KBM-7 (cell line): ENCODE measurements at places on chromosomes 7 and 10.

DNA sequence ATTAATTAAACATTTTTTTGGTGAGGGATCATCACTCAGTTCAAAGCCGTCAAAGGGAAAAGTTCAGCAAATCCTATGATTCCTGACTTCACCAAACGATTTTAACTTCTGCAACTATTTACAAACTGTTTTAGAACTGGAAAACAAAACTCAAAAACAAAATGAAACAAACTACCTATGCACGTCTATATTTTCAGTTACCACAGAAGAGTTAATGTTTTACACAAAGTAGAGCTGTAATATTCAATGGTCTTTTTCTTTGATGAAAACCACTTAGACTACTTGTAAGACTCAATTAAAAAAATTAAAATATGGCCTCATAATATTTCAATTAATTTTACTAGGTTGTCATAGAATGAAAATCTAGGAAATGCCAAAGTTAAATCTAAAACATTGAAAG, 131.5 kb downstream of the ATE1 start:
- no peak for DNase-seq

DNA sequence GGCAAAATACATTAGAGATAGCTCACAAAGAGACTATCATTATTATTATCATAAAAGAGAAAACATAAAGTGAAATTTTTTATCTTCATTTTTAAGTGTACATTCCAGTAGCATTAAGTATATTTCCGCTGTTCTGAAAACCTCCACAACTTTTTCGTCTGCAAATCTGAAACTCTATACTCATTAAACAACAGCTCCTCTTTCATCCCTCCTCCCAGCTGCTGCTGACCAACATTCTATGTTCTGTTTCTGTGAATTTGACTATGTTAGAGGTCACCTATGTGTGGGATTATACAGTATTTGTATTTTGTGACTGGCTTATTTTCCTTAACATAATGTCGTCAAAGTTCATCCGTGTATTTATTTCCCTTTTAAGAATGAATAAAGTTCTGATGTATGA, 429.3 kb upstream of the TPK1 start:
- no peak for DNase-seq

- no peak for DNase-seq
Observed at GRCh38 chr10:32327364-32327691, 19.6 kb downstream of the EPC1 start.

GRCh38 chr7:151175047-151175792, 7.7 kb upstream of the GBX1 start:
- DNase-seq = no peak

GRCh38 chr10:128463991-128464760, 338.0 kb upstream of the MKI67 start:
- DNase-seq = peak; percentile 5

DNA sequence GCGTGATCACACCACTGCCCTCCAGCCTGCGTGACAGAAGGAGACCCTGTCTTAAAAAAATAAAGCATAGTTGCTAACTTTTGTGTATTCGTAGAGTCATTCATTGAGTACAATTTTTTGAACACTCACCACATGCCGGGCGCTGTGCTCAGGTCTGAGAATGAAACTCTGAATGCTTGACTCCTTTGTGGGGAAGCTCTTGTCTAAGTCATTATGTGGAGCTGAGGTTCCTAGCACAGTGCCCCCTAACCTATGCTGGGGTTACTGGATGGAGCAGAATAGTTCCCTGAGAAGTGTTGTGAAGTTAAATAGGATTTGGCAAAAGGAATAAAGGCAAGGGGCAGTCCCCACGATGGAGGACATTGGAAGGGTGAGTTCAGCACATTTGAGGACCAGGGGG, 123.3 kb downstream of the CELF2 start:
- DNase-seq = no peak

GRCh38 chr7:30996883-30997282, 33.1 kb downstream of the GHRHR start:
- DNase-seq = no peak

DNA sequence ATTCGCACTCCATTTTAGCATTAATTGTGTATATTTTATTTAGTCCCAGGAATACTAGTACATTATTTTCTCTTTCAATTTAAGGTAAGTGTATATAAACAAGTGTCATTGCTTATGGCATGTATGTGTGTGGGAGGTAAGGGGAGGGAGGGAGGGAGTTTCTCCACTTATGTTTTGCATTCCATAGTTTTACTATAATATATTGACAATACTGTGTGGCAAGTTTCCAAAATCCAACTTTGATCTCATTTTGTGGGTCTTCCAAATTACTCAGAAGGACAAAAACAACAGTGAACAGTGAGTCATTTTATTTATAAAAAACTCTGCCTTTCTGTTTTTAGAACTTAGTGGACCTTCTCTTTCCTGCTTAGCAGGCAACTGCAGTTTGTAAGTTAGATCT, 102.3 kb upstream of the SEMA3E start:
- DNase-seq = no peak

DNA sequence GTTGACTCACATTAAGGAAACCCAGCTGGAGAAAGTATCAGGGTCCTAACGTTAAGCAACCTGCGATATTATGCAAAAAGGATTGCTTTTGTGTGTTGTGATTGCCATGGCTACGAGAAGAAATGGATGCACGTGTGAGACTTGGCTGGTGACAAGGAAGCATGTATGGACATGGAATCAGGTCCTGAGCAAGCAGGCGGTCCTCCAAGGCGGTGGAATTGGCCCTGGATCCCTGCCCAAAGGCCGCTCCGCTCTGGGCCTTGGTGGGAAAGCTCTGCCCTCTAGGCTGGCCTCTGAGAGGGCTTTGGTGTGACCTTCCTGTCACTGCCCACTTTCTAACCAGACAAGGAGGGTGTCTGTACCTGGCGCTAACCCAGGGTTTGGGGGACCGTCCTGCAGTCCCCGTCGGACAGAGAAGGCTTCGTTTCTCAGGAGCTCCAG, 192.1 kb downstream of the EBF3 start:
- no peak for DNase-seq

- no peak for DNase-seq
Observed at GRCh38 chr7:100390286-100391009, 17.2 kb downstream of the PILRA start.

DNA sequence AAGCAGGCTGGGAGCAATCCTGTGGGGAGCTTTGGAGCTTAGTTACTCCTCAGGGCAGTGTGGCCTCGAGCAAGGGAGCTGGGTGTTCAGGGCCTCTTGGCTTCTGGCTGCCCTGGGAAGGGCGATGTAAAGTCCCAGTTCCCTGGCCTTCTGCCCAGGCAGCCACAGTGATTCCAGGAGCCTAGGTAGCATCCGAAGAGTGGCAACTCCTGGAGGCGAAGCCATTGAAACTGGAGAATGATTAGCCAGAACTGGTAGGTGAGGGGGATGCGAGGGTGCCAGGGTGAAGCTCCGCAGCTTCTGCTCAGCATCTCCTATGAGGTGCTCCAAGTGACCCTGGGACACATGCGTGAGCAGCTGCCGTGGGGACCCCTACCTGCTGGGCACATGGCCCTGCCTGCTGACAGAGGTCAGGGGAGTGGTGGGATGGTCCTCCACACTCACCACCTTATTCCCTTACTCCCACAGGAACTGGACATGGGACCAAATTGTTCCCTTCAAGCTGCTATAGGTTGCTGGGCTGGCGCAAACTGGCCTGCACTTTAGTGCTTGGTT, 7.8 kb upstream of the GDF2 start:
- DNase-seq = no peak

DNA sequence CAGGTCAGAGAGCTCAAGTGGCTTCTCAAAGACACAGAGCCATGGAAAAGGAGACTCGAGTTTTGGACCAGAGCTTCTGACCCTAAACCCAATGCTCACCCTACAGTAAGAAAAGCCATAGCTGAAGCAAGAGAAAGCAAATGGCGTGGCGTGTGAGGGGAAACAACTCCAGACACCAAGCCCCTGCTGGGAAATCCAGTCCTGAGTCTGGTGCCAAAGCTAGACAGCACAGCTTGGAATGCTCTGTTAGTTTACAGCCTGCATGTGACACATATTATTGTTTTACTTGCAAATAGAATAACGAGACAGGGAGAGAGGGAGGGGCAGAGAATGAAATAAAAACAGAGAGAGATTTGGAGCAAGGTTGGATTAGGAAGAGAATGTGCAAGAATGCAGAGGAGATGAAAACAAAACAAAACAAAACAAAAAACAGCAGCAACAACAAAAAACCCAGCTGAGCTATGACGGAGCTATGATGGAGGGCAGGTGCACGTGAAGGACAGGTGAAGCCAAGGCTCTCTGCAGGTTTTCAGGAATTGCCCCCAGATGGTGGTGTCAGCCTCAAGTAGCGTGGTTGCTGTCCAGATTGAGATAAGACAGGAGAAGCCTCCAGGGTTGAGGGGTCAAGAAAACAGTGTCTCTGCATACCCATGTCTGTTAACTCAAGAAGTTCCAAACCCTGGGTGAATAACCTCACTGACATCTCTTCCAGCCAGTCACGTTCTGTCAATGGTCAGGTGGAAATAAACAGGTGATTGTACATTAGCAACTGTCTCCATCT, 69.7 kb upstream of the LRRC18 start:
- no peak for DNase-seq

GRCh38 chr10:81303656-81304055, 571.3 kb upstream of the NRG3 start:
- DNase-seq = no peak

DNA sequence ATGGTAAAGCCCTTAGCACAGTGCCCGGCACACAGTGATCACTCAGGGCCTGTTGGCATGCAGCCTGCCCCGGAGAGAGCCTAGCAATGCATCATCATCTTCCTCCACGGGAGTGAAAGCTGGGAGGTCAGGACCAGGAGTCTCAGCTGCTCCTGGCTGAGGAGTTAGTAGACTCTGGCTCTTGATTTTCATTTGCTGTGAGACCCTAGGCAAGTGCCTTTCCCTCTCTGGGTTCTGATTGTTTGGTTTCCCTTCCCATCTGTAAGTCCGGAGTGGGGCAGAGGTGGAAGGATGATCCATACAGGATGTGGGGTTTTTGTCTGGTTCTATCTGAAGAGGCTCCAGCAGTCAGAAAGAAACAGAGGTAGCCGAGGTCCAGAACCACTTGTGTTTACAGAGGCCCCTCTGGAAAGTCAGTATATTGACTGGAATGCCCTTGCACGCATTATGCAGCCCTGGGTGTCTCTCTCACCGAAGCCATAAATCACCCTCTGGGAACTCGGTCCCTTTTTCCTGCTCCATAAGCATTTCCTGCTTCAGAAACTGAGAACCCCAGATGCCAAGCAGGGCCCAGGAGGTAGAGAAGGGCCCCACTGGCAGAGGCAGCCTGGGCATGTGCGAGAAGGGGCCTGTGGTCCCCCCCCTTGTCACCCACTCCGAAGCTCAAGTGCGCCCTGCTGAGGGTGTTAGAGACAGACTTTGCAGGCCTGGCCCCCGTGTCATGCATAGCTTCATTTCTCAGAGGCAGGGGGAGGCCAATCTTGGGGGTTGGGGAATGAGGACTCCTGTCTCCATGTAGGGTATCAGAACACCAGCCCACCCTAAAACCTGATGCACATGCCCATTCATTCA, 8.5 kb downstream of the UNC5B start:
- DNase-seq = no peak

DNA sequence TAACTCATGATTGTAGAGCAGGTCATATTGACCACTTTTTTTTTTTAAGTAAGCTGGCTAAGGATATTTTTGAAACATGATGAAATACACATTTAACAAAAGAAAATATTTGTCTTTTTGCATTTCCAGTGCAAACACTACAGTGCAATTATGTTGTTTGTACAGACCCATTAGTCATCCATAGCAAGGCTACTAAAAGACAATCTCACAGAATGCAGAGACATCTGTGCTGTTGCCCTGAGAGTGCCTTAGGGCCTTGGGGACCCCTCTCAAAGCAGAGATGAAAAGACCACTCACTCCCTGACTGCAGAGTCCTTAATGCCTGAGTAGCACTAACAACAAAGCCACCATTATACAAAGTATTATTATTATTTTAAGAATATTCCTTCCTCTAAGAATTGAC, 104.5 kb downstream of the NRCAM start:
- DNase-seq = no peak

GRCh38 chr7:44621034-44621749, 14.8 kb downstream of the OGDH start:
- DNase-seq = no peak

GRCh38 chr7:133642907-133643306, 390.0 kb downstream of the EXOC4 start:
- DNase-seq = no peak

DNA sequence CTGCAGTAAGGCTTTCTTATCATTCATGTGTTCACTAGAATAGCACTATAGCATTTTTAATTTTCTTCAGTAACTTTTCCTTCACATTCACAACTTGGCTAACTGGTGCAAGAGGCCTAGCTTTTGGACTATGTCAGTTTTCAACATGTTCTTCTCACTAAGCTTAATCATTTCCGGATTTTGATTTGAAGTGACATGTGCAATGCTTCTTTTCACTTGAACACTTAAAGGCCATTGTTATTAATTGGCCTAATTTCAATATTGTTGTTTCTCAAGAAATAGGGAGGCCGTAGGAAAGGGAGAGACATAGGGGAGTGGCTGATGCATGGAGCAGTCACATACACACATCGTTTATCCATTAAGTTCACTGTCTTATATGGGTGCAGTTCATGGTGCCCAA, 151.2 kb upstream of the NFE2L3 start:
- no peak for DNase-seq
